ENCODE measurements at places on chromosomes 2 and 18.

DNA sequence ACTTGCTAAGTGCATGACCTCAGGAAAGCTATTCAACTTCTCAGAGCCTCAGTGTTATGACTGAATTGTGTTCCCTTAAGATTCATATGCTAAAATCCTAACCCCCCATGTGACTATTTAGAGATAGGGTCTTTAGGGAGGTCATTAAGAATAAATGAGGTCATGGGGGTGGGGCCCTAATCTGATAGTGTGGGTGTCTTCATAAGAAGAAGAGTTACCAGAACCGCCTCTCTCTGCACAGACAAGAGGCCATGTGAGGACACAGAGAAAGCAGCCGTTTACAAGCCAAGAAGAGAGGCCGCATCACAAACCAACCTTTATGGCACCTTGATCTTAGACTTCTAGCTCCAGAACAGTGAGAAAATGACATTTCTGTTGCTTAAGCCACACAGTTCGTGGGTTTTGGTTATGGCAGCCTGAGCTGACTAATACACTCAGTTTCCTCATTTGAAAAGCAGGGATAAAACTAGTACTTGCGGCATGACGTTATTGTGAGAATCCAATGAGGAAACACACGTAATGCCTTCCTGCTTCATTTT, 9.9 kb downstream of the SH2D6 start:
- no peak for DNase-seq

GRCh38 chr2:171227066-171227782, 66.5 kb upstream of the TLK1 start:
- no peak for DNase-seq

DNA sequence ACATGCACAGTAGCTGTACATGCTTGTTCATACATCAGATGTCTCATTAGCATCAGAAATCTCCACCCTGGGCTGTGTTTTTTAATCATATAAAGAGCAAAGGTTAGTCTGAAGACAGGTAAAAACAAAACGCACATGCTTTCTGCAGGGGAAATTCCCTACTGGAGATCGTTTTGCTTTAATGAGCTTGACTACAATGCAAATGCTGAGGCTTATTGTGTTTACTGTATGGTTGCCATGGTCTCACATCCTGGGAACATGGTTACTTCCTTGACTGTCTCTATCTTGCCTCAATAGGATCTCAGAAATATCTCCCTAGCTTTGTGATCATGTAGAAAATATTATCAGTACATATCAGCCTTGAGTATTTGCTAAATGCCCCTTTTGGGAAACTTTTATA, 336.5 kb upstream of the TFPI start:
- DNase-seq = no peak

- DNase-seq = no peak
Observed at GRCh38 chr2:191190861-191191552, 40.2 kb upstream of the STAT4 start.

Measured in fibroblast of pulmonary artery (primary cell).